ENCODE measurements at places on chromosomes 12 and 14. TPM values are rescaled to one million over a fixed set of nuclear protein-coding genes. Genes with fewer than 3 reads are reported as not detected.

Gene PLA2G1B
- 0.40 TPM for polyA plus RNA-seq

Gene RDH16
- 0.08 TPM for polyA plus RNA-seq

Gene BEGAIN
- polyA plus RNA-seq = not detected

Gene RNASE7
- polyA plus RNA-seq = not detected

Gene AICDA
- polyA plus RNA-seq = not detected

Gene RTN1
- polyA plus RNA-seq = 0.10 TPM

Gene HHIPL1
- polyA plus RNA-seq = not detected

Gene METAP2
- polyA plus RNA-seq = 38.6 TPM

Gene PRKAB1
- polyA plus RNA-seq = 29.6 TPM

Gene KRT78
- polyA plus RNA-seq = not detected

Gene USP44
- polyA plus RNA-seq = 15.8 TPM

Gene TAS2R9
- polyA plus RNA-seq = not detected

Gene TAS2R19
- polyA plus RNA-seq = not detected

Gene SYT1
- not detected for polyA plus RNA-seq

Gene FGF6
- not detected for polyA plus RNA-seq

Gene TPPP2
- not detected for polyA plus RNA-seq

Gene ZC2HC1C
- not detected for polyA plus RNA-seq

Gene HECTD1
- 30.8 TPM for polyA plus RNA-seq

Gene HIF1A
- polyA plus RNA-seq = 63.5 TPM

Gene LRFN5
- polyA plus RNA-seq = not detected

Gene CAMKK2
- polyA plus RNA-seq = 15.5 TPM

Gene CLEC12A
- polyA plus RNA-seq = 0.31 TPM

Gene PLEKHH1
- 0.06 TPM for polyA plus RNA-seq

Gene ADAM21
- 0.25 TPM for polyA plus RNA-seq

Gene ZDHHC22
- polyA plus RNA-seq = not detected

Gene ARF3
- 24.4 TPM for polyA plus RNA-seq

Gene SDR9C7
- not detected for polyA plus RNA-seq

Gene SERPINA9
- polyA plus RNA-seq = not detected

Gene GLI1
- polyA plus RNA-seq = not detected

Gene GPR68
- 7.9 TPM for polyA plus RNA-seq

Gene STON2
- not detected for polyA plus RNA-seq

Gene GPRC5A
- polyA plus RNA-seq = not detected

Gene OAS3
- polyA plus RNA-seq = 21.3 TPM

Gene TRPV4
- polyA plus RNA-seq = not detected

Gene GPR135
- polyA plus RNA-seq = not detected

Gene PAH
- polyA plus RNA-seq = not detected

Gene ITGB7
- polyA plus RNA-seq = 202 TPM

Gene KANSL2
- polyA plus RNA-seq = 30.2 TPM

Gene PLCZ1
- not detected for polyA plus RNA-seq

Gene SDS
- not detected for polyA plus RNA-seq

Gene TSPAN11
- not detected for polyA plus RNA-seq

Gene ERBB3
- 3.3 TPM for polyA plus RNA-seq

Gene MOK
- 1.8 TPM for polyA plus RNA-seq

Gene LPAR5
- polyA plus RNA-seq = 12.2 TPM

Gene MMP17
- not detected for polyA plus RNA-seq

Gene CLECL1
- 0.35 TPM for polyA plus RNA-seq

Gene ERH
- polyA plus RNA-seq = 63.5 TPM

Gene KIF5A
- 0.17 TPM for polyA plus RNA-seq

Gene ARG2
- polyA plus RNA-seq = 0.32 TPM

Gene GLIPR1L1
- polyA plus RNA-seq = not detected

Gene TRIAP1
- 54.1 TPM for polyA plus RNA-seq

Gene INHBC
- not detected for polyA plus RNA-seq

Gene PTPRB
- not detected for polyA plus RNA-seq

Gene SLC6A15
- polyA plus RNA-seq = not detected

Gene IFNG-AS1
- polyA plus RNA-seq = 1.3 TPM

Gene RILPL2
- 4.4 TPM for polyA plus RNA-seq

Gene NAV3
- not detected for polyA plus RNA-seq

Gene TMPRSS12
- not detected for polyA plus RNA-seq
